Stimulated activated CD4-positive, alpha-beta T cell treated with anti-CD3 and anti-CD28 coated beads, TNF-alpha, amount 100 ng/mL, for 24 hours (primary cell): ENCODE measurements at places on chromosomes 5 and 9.

GRCh38 chr9:137434498-137435380 is 6.4 kb downstream of the ENTPD8 start:
- DNase-seq = no peak

DNA sequence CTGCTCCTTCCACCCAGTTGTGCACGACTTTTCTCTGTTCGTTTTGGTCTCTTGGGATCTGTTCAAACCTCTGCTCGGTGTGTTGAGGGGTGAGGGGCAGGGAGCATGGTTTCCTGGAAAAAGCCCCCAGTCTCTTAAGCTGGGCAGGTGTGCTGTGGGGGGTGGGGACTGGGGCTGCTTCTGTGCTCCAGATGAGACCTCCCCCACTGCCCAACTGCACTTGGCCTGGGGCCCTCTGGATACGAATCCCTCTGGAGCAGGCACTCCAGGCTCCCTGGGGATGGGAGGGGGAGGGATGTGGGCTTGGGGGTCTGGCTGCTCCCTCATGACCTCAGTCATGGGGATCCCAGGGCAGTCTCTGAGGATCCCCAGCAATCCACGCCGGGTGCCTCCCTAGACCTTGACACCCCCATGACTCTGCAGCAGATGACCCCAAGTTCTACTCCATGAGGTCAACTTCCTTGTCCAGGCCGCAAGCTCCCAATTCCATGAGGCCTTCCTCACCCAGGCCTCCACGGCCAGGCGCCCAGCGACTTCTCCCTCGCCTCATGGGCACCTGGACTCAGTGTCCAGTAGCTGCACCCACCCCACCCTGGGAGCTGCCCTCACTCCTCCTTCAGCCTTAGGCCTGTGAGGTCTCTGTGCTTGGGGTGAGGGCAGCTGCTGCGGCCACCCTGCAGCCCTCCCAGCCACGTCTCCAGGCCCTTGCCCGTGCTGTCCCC is 5.9 kb upstream of the AHRR start:
- no peak for DNase-seq

DNA sequence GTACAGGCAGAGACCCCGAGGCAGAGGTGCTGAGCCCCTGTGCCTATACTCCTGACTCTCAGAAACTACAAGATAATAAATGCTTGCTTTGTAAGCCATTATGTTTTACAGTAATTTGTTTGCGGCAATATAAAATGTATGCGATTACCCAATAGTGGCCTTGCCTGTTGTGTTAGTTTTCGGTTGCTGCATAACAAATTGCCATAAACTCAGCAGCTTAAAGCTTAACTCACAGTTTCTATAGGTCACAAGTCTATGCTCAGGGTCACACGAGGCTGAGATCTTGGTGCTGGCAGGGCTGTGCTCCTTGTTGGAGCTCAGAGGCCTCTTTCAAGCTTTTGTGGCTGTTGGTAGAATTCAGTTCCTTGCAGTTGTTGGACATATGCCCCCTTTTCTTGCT is 114.8 kb downstream of the COL23A1 start:
- DNase-seq = no peak

DNA sequence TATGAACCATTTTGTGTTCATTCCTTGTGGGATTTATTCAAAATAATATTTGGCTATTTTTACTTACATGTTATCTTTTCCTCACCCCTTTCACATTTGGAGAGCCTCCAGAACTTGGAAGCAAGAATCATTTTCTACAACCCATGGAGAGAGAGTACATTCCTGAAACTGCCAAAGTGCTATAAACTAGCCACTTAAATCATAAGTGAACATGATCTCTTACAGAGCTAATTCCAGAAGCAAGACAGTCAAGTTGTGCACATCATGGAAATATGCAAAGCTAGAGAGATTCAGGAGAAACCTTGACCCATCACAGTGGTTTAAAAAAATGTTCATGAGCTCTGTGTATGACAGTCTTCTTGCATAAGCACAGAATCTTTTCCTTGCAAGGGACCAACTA is 883.6 kb upstream of the C9orf72 start:
- DNase-seq = no peak

DNA sequence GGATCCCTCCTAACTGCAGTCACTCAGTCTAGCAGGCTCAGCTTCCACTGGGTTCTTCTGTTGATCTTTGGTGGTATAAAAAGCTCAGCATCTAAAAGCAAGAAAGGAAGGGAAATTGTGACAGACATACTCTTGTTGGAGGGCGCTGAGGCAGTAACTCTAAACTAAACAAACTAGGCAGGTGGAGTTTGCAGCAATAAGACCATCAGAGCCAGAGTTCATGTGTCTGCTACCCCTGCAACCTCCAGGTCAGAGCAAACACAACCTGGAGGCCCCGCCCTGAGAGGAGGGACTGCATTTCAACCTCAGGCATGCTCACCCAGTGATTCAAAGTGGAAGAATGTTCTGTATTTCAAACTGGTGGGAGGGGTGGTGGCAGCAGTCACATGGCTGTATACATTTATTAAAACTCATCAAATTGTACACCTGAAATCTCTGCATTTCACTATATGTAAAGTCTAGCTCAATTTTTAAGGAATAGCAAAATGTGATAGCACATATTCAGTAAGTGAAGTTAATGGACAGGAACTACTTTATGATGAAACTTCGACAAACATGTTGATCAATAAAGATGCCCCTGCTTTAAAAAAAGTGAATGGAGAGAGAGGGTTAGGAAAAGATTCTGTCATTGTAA is 7.1 kb downstream of the ACTL7A start:
- no peak for DNase-seq

GRCh38 chr9:5586391-5586802 is 42.5 kb upstream of the RIC1 start:
- DNase-seq = no peak

GRCh38 chr5:110159202-110159601 is 469.5 kb downstream of the MAN2A1 start:
- DNase-seq = no peak

DNA sequence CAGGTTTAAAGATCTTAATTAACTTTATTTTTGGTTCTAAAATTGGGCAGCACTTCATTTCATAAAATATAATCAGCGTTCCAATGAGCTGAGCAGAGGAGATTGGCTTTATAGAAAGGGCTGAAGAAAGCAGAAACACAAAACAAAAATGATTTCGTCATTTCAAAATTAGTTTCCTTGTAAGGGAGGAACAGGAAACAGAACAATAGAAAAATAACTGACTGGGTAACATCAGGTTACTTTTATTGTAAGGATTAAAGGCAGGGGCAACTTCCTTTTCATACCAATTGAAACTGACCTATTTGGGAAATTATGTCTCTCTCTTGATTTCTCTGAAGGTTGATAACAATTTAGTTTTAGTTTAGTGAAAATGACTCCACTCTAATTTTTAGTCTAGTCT is 157.1 kb downstream of the ATP10B start:
- no peak for DNase-seq

DNA sequence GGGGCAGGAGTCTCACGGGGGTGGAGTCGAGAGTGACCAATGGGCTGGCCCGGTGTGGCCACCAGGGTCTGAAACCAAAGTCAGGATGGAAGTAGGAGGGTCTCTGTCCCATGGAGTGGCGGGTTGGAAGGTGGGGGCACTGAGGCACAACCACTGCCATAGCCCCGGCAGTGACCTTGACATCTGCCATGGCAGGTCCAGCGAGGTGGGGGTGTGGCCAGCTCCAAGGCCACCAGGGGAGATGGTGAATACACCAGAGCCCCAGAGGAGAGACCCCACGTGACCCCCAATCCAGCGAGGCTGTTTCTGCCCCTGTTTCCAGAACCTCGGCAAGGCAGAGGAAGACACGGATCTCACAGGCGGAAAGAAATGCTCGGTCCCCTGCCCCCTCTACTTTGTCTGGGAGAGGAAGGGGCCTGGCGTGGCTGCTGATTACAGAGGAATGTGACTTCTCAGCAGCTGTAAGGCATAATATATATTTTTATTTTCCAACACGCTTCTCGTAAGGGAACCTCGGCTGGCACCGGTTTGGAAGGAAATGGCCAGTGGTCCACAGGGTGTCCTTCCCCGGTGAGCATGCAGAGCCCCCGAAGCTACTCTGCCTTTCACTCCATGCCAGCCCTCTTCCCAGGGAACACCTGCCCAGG is 105.7 kb upstream of the SARDH start:
- DNase-seq = no peak

DNA sequence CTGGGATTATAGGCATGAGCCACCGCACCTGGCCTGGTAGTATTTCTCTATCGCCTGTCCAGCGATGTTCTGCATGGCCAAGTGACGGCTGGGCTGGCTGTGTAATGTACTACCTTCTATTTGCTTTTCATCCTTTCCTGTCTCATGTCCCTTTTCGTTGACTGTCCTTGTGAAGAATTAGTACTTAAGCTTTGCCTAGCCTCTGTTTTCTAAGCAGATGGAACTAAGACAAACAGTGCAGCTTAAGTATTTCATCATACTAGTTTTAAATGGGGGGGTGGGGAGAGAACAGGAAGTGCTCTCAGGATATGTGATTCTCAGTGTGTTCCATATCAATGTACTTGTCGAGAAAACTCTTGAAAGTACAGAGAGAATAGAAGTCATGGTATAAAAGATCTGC is 31.7 kb upstream of the CCL21 start:
- DNase-seq = no peak

- DNase-seq = no peak
These were observed 5.2 kb upstream of the ST6GALNAC6 start for GRCh38 chr9:127904561-127905003.
